IPS DF 19.7 (cell line): ENCODE measurements at places on chromosomes 2 and 18.

DNA sequence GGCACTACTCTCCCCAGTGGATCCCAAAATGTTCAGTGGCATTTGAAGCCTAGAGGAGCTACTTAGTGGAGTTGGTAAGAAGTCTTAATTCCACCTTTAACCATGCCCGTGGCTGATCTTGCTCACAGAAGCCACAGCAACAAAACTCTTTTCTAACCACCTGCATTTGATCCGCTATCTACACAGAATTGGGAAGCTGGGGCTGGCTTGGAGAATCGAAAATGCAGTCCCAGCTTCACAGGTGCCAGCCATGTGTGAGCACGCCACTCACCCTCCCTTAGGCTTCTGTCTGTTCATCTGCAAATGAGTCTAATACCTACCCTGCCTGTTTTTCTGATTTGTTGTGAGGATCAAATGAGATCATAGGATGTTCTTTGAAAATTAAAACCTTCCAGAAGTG is 182.6 kb downstream of the BCL11A start:
- no peak for DNase-seq

GRCh38 chr2:96970910-96971309 is 15.5 kb downstream of the FAM178B start:
- DNase-seq: no peak

- DNase-seq: no peak
Observed at GRCh38 chr2:148914463-148914862, 39.4 kb downstream of the KIF5C start.

DNA sequence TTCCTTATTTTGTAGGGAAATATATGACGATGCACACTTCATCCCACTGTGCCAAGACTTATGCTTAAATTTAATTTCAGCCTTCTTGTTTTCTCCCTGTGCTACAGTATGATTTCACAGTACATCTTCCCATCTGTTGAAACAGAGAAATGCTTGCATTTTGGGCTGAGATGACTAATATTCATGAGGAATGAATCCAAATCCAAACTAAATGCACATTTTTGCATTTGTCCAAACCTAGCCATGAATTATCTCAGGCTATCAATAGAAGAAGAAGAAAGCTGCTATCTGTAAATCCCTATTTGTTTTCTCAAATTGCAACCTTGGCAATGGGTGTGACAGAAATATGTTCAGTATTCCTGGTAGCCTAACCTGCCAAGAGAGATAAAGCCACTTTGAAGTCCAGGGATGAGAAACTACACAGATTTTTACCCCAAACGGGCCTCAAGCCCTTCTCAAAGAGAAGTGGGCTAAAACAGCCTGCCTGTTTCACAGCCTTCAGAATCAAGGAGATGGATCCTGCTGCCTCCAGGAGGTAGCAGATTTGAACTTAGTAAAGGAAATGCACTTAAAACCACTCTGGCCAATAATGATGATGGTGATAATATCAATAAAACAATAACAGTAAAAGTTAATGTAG is 306.9 kb upstream of the NT5C1B start:
- DNase-seq: no peak

DNA sequence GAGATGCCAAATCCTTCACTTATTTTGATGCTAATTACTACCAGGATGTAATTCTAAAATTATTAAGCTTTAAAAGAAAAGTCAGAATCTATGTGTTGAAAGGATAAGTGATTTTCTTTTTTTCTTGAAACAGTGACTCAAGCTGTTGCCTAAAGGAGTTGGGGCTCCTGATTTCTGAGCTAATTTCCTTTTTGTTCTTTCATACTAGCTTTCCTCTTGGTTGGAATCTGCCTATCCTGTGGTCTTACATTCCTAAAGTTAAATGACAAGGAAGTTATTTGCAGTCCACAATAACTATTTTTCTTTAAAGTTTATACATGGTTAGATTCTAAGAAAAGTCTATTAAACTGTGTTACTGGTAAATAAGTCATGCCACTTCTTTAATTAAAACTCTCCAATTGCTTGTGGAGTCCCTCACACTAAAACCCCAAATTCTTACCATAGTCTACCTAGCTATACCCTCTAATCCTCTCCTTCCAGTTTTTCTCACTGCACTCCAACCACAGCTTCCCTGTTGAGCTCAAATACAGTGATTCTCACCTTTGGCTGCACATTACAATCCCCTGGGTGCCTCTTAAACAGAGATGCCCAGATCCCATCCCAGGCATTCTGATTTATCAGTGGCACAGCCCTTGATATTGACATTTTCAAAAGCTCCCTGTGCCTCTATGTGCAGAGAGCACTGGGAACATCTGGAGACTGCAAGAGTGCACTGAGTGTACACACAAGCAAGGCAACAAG is 63.3 kb upstream of the EFEMP1 start:
- DNase-seq: no peak

- DNase-seq: no peak
Observed at GRCh38 chr2:214471990-214472389, 61.1 kb downstream of the VWC2L start.

DNA sequence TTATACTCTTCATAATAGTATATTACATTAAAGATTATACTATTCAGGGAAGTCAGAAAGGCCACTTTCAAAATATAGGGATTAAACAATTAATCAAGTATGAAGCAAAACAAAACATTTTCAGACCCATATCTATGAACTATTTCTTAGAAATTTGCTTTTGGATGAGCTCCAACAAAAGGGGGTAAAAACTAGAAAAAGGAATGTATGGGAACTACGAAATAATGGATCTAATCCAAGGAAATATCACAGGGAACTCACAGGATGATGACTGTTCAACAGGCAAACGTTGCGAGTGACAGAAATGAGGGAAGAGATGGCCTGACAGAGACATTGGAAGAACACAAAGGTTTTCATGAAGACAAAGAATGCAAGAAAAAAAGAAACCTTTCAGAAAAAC is 27.9 kb downstream of the G6PC2 start:
- DNase-seq: no peak

- DNase-seq: no peak
Observed at GRCh38 chr2:86825693-86826381, 35.1 kb upstream of the CD8A start.

GRCh38 chr2:197504000-197504399 is 3.8 kb downstream of the HSPE1 start:
- DNase-seq: no peak

- DNase-seq: no peak
Observed at GRCh38 chr2:223487214-223487846, 114.8 kb downstream of the SCG2 start.

DNA sequence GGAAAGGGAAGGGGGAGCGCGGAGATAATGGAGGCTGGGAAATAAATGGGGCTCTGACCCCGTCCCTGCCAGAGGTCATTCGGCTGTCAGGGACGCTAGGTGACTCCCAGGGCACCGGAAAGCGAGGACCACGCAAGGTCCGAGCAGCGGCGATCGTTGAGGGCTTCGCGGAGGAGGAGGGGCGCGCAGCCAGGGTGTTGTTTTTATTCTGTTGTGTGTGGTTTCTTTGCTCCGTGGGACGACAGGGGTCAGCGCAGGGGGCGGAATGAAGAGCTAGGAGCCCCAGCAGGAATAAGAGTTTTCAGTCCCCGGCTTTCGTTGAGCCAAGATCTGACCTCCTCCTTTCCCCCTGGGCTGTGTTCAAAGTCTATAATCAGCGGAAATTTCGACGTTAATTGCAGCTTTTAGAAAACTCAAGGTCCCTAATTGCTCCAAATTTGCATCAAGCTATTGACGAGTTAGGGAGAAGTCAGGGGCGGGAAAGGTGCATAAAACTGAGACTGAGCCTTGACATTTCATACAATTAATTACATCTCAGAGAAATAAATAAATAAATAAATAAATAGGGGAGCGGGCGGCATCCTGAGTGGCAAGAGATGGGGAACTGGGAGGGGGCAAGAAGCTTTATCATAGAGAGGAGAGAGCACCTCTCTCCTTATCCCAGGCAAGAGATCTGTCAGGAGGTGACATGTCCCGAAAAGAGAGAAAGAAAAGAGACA is 2.2 kb downstream of the GAD1 start:
- no peak for DNase-seq

- no peak for DNase-seq
Observed at GRCh38 chr2:27653397-27653796, 10.0 kb downstream of the SUPT7L start.

DNA sequence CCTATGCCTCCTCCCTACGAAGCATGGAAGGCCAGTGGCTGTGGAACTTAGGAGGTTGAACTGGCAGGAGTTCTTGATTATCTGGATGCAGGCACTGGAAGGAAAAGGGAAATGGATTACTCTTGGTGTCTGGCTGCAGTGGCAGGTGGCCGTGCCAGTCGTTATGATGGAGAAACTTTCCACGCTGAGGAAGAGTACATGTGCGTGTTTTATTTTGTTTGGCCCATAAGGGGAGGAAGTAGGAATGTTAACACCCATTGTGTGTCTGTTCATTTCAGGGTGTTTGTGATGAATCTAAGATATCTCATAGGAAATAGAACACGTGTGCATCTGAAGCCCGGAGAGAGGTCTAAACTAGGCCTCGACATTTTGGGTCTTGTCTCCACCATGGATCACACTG is 122.8 kb upstream of the NFATC1 start:
- no peak for DNase-seq

DNA sequence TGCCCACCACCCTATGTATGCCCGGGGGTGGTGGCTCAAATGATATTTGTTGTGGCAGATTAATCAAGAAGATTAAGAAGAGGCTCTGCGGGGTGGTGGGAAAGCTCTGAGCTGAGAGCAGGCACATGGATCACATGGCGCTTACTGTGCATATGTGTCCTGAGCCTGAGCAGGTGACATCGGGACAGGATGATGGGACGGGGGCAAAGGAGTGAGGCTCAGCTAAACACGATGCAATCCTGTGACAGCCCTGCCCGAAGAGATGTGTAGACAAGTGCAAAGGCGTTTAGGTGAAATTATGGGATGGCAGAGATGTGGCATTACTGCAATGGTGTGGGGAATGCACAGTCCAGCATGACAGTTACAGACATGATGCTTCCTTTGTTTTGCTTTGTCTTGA is 6.0 kb downstream of the LRRC30 start:
- no peak for DNase-seq

GRCh38 chr2:190119257-190119656 is 56.7 kb upstream of the MSTN start:
- DNase-seq: peak; percentile 25

GRCh38 chr18:13412901-13413300 is 194.3 kb downstream of the LDLRAD4 start:
- no peak for DNase-seq

GRCh38 chr18:44682201-44682870 is 1.6 kb downstream of the SETBP1 start:
- no peak for DNase-seq

GRCh38 chr18:26865557-26865956 is at the start of gene AQP4:
Gene AQP4 (minus strand): TSS chr18:26865707. CDS start chr18:26865689, 18 bp downstream.
- DNase-seq: no peak

GRCh38 chr2:216774620-216775019 is 79.3 kb upstream of the IGFBP5 start:
- no peak for DNase-seq

DNA sequence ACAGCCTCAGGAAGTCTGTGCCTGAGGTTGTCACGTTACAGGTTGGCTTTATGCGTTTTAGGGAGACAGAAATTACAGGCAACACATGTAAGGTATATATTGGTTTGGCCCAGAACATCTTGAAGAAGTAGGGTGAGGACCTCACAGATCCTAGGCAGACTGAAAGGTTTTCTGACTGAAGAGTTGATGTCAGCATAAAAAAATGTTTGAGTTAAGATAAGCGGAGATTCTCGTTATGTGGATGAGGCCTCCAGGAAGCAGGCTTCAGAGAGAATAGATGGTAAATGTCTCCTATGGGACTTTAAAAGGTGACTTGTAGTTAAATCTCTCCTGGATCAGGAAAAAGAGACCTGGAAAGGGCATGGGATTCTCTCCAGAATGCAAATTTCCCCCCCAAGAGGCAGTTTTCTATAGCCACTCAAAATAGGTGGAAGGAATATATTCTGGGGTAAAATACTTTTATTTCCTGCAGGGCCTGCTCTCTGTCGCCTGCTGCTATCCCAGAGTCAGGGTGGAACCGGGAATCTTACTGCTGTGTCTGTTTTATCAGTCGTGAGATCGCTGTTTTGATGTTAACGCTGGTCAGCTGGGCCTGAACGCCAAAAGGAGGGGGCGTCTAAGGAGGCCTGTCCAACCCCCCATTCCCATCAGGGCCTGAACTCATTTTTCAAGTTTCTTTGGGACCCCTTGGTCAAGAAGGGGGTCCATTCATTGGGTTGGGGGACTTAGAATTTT is 171.1 kb downstream of the HDAC4 start:
- DNase-seq: no peak

DNA sequence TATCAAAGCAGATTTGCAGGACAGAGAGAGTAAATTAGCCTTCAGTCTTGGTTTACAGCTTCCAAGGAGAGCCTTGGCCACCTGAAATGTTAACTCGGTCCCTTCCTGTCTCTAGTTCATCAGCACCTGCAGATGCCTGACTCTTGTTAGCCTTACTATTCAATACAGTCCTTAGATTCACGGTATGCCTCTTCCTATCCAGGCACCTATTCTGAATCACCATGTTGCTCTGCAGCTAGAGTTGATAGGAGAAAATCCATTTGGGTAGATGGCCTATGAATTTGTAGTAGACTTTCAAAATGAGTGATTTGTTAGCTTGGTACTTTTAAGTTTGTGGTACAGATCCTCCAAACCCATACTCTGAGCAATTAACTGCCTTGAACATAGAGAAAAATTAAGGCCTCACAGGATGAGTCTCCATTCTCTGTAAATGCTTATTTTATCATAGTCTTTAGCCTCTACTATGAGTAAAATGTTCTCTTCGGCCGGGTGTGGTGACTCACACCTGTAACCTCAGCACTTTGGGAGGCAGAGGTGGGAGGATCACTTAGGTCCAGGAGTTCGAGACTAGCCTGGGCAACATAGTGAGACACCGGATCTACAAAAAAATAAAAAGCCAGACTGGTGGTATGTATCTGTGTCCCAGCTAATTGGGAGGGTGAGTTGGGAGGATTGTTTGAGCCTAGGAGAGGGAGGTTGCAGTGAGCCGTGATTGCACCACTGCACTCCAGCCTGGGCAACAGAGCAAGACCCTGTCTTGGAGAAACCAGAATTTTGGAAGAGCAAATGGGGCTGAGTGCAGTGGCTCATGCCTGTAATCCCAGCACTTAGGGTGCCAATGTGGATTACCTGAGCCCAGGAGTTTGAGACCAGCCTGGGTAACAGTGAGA is 32.9 kb downstream of the PTCD3 start:
- no peak for DNase-seq

GRCh38 chr2:84878459-84878858 is 2.4 kb downstream of the TRABD2A start:
- no peak for DNase-seq

DNA sequence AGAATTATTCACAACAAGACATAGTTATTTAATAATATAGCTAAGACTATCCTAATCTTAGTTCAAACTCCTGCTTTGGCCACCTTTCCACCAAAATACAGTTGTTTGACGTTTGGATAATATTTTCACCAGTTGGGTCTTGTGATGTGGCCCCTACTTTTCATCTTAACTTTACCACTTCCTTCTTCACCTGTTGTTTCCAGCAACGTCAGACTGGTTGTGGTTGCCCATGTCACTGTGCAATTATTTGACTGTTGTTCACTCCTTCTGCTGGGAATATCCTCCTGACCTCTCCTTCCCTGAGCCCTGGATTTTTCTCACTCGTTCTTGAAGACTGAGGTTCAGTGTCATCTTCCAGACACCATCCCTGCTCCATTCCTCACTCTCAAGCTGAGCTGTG is 132.2 kb upstream of the RASGRP3 start:
- DNase-seq: no peak
